ENCODE measurements at places on chromosomes 2 and 18.

DNA sequence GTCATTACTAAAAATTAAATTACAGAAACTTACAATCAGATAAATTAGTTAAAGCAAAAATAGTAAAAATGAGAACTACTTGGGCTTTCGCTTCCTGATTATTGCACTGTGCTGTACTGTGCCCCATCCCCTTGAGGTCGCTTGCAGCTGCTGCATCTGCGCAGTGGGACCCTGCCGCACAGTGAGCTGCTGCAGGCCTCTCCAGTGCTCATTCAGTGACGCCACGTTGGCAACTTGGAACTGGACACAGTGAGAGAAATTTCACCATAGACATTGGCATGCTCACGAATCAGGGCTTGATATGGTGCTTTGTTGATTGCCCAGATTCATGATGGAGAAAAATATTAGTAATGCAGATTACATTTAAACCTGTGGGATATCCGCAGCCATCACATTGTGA, 290.8 kb upstream of the MYT1L start:
- no peak for DNase-seq

DNA sequence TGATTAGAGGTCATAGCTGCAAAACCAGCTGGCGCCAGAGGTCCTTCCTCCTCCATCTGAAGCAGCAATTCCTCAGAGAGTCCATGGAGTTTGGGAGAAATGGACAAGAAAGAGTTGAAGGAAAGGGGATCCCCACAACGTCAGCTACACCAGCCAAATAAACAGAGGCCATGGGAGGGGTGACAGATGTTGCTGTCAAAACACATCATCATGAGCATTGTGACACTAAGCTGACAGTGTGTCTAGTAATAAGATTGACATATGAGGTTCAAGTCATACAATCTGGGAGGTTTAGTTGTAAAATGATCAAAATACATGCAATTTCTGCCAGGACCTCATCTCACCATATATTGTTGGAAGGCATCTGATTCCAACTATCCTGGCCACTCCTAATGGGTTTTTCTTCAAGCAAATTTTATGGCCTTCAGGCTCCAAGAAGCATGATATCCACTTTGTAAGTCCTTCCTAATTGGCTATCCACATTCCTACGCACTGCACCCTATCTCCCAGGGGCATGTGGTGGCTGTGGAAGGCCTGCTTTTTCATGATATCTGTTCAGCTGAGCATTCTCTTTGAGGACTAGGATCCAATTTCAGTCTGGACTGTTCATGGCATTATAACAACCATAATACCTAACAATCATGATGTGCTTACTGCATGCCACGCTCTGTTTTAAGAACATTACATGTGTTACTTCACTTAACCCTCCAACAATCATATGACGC, 335.0 kb upstream of the ID2 start:
- no peak for DNase-seq

- DNase-seq = no peak
These were observed 154.2 kb upstream of the DLX2 start for GRCh38 chr2:172256886-172257285.

GRCh38 chr18:34115409-34116081, 109.2 kb downstream of the NOL4 start:
- no peak for DNase-seq

GRCh38 chr2:120771111-120771780, 35.6 kb downstream of the GLI2 start:
- no peak for DNase-seq

GRCh38 chr2:191041418-191042161, 27.6 kb upstream of the STAT1 start:
- no peak for DNase-seq

GRCh38 chr18:12035481-12035880, 54.2 kb downstream of the IMPA2 start:
- DNase-seq = no peak

Data from activated CD4-positive, alpha-beta T cell treated with anti-CD3 and anti-CD28 coated beads for 36 hours (primary cell).